H9 (cell line): ENCODE measurements at places on chromosomes 16 and 17. TPM values are rescaled to one million over a fixed set of nuclear protein-coding genes. Genes with fewer than 3 reads are reported as not detected.

Gene CSH2
- total RNA-seq = not detected in 2 replicates

Gene GP1BA
- total RNA-seq = not detected in 2 replicates

Gene KIF22
- total RNA-seq = 148 and 151 TPM in 2 replicates

Gene CARD14
- 0.24 and 0.35 TPM in 2 replicates for total RNA-seq

Gene TBC1D3H
- total RNA-seq = not detected in 2 replicates

Gene MMP28
- not detected in 2 replicates for total RNA-seq

DNA sequence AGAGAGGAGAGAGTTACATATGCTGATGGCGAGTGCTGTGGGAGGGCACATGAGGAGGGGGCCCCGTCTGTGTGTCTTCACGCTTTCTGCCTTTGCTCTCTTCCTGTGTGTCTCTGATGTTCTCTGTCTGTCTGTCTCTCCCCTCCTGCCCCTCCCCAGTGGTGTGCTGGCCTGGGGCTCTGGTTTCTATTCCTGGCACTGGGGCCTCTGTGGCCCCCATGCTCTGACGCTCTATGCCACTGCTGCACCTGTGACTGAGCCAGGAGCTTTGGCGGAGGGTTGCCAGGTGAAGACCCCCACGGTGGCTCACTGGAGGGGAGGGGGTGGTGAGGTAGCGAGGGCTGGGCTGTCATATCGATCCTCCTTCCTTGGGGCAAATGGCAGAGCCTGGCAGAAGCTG, 24.6 kb upstream of the BRD7 start:
- H3K4me3 ChIP-seq = no peak overlapping the region
- no peaks in the 10 kb centered on the region; the same call in 2 of the 3 replicates for H3K36me3 ChIP-seq
- no peaks in the 10 kb centered on the region for H3K27me3 ChIP-seq
- H3K4me1 ChIP-seq = peaks cover 8% of the 10 kb centered on the region; the same call in 1 of the 2 replicates

- no peaks in the 10 kb centered on the region for H3K27me3 ChIP-seq
- DNase-seq = no peak
- no peak overlapping the region for H3K27ac ChIP-seq
- H3K4me3 ChIP-seq = no peak overlapping the region
- H3K36me3 ChIP-seq = peaks cover 55% of the 10 kb centered on the region
These were observed 9.8 kb downstream of the MYO1C start for GRCh38 chr17:1482680-1483079.

DNA sequence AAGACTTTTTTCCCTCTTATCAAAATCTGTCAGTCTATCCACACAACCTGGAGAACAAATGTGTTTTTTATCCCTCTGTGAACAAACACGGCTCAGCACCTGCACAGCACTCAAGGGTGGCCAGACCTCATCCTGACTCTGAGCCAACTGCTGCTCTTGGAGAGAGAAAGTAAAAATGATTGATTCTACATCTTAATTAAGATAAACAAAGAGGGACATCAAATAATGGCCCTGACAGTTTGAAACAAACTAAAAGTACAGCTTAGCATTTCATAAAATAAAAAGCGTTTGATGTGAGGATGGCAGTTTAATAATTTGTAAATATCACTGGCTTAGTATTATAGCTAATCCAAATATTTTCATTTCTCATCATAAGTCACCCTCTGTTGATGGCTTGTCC, 106.2 kb downstream of the SNX11 start:
- H3K27ac ChIP-seq = no peak overlapping the region
- no peak overlapping the region for H3K4me3 ChIP-seq
- no peaks in the 10 kb centered on the region for H3K4me1 ChIP-seq

DNA sequence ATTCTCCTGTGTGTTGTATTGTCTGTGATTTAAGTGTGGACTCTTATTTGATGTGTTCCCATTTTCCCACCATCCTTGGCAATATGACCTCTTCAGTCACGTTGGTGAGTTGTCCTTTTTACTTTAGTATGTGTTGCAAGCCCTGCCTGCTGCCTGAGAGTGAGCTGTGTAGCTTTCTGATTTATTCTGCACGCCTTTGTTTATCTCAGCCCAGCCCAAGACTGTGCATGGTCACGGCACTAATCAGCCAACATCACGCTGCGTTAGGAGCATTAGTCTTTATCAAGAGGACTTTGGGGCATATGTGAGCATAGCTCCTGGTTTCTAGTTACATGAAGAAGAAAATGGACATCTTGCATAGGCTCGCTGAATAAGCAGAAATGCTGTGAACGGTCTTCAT, 6.0 kb downstream of the TOM1L1 start:
- no peak overlapping the region for H3K27ac ChIP-seq
- H3K27me3 ChIP-seq = no peaks in the 10 kb centered on the region

GRCh38 chr17:77465358-77466041, 324.7 kb downstream of the SEC14L1 start:
- H3K4me1 ChIP-seq = peaks cover 7% of the 10 kb centered on the region; the same call in 1 of the 2 replicates
- DNase-seq = peak; percentile 69
- H3K36me3 ChIP-seq = peaks cover 17% of the 10 kb centered on the region
- peak overlapping the region; percentile 84 for H3K4me3 ChIP-seq

DNA sequence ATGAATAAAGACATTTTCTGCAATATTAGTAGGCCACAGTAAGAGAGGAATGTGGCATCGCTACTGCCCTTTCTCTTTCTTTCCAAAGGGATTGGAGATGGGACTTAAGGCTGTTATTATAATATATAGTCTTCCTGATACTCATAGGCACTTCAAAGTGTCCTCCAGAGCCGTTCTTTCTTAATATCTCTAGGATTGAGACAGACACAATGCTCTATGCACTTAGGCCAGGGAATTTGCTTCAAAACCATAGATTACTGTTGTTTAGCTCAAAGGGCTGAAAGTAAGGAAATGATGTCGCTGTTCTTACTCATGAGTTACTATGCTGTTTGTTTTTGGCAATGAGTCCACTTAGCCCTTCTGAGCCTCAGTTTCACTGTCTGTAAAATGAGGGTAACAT, 590.5 kb downstream of the CDH11 start:
- no peaks in the 10 kb centered on the region for H3K27me3 ChIP-seq
- DNase-seq = no peak
- no peaks in the 10 kb centered on the region for H3K4me1 ChIP-seq
- H3K27ac ChIP-seq = no peak overlapping the region
- H3K36me3 ChIP-seq = 0 out of 2 replicates have a peak, but pooled peaks cover 2% of the 10 kb centered on the region

DNA sequence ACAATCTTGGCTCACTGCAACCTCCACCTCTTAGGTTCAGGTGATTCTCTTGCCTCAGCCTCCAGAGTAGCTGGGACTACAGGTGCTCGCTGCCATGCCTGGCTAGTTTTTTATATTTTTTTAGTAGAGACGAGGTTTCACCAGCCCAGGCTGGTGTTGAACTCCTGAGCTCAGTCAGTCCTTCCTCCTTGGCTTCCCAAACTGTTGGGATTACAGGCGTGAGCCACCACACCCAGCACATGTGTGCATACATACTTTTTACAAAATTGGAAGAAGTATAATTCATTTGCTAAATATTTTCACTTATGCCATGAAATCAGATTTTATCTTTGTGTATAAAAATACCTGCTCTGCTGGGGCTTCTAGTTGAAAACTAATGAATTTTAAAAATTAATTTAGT, 13.2 kb downstream of the BPTF start:
- H3K27ac ChIP-seq = no peak overlapping the region
- no peaks in the 10 kb centered on the region for H3K27me3 ChIP-seq

- H3K4me1 ChIP-seq = no peaks in the 10 kb centered on the region
- H3K4me3 ChIP-seq = no peak overlapping the region
- DNase-seq = no peak
- H3K27ac ChIP-seq = no peak overlapping the region
- no peaks in the 10 kb centered on the region for H3K36me3 ChIP-seq
These were observed 40.1 kb downstream of the KCNJ16 start for GRCh38 chr17:70115126-70115525.

GRCh38 chr17:28239271-28239624, 79.8 kb upstream of the TMEM97 start:
- no peak overlapping the region for H3K4me3 ChIP-seq
- no peak for DNase-seq
- H3K36me3 ChIP-seq = no peaks in the 10 kb centered on the region; the same call in 2 of the 3 replicates

DNA sequence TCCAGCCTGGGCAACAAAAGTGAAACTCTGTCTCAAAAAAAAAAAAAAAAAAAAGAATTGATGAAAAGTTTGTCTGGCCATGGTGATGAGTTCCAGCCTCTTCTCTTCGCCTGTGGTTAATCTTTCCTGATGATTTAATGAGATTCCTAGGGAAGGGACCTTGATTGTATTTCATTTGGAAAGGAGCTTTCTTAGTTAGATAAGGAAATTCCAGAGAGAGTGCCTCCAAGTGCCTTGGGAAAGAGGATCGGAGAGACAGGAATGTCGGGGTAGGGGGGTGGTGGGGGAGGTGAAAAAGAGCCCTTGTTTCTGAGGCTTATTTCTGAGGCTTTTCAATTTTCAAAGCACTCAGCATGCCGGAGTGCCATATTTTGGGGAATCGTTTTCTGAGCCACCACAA, 93.2 kb upstream of the SIAH1 start:
- H3K27me3 ChIP-seq = no peaks in the 10 kb centered on the region
- H3K36me3 ChIP-seq = peaks cover 6% of the 10 kb centered on the region; the same call in 1 of the 2 replicates
- no peak overlapping the region for H3K27ac ChIP-seq
- H3K4me3 ChIP-seq = no peak overlapping the region
- H3K4me1 ChIP-seq = no peaks in the 10 kb centered on the region
- DNase-seq = no peak

GRCh38 chr16:81585785-81586184, 141.2 kb downstream of the CMIP start:
- H3K4me1 ChIP-seq = peaks cover 6% of the 10 kb centered on the region; the same call in 1 of the 2 replicates
- H3K4me3 ChIP-seq = no peak overlapping the region
- H3K27me3 ChIP-seq = no peaks in the 10 kb centered on the region
- DNase-seq = peak; percentile 57
- peaks cover 6% of the 10 kb centered on the region; the same call in 1 of the 2 replicates for H3K36me3 ChIP-seq
- H3K27ac ChIP-seq = no peak overlapping the region

GRCh38 chr17:72470121-72470705, 349.4 kb downstream of the SOX9 start:
- H3K27me3 ChIP-seq = no peaks in the 10 kb centered on the region
- H3K4me3 ChIP-seq = no peak overlapping the region
- no peaks in the 10 kb centered on the region for H3K36me3 ChIP-seq
- no peak overlapping the region for H3K27ac ChIP-seq

DNA sequence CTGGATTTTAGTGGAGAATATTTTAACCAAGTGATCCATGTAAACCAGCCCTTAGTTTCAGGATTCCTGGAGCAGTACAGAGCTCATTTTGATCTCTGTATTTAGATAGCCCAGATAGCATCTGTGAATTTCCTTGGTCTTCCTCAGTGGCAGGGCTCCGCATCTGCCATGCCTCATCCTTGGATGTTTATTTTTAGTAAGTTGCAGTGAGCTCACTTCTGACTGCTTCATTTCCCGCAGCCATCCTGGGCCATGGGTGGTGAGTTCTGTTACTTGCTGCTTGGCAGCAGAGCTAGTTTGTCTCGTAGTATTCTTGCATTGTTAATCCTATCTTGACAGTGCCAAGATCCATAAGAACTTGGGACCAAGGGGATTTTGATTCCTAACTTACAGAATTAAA, 33.7 kb downstream of the IST1 start:
- H3K36me3 ChIP-seq = peaks cover 58% of the 10 kb centered on the region
- DNase-seq = no peak
- no peaks in the 10 kb centered on the region for H3K4me1 ChIP-seq
- H3K4me3 ChIP-seq = no peak overlapping the region
- H3K27me3 ChIP-seq = no peaks in the 10 kb centered on the region
- no peak overlapping the region for H3K27ac ChIP-seq

GRCh38 chr16:8848939-8849391, 19.8 kb downstream of the CARHSP1 start:
- H3K27ac ChIP-seq = no peak overlapping the region
- peaks cover 30% of the 10 kb centered on the region for H3K36me3 ChIP-seq
- H3K27me3 ChIP-seq = no peaks in the 10 kb centered on the region
- no peak overlapping the region for H3K4me3 ChIP-seq
- H3K4me1 ChIP-seq = no peaks in the 10 kb centered on the region

GRCh38 chr17:81084680-81085419, 49.9 kb downstream of the BAIAP2 start:
- no peaks in the 10 kb centered on the region for H3K27me3 ChIP-seq
- no peaks in the 10 kb centered on the region for H3K36me3 ChIP-seq
- H3K4me1 ChIP-seq = no peaks in the 10 kb centered on the region
- no peak for DNase-seq
- H3K4me3 ChIP-seq = no peak overlapping the region

DNA sequence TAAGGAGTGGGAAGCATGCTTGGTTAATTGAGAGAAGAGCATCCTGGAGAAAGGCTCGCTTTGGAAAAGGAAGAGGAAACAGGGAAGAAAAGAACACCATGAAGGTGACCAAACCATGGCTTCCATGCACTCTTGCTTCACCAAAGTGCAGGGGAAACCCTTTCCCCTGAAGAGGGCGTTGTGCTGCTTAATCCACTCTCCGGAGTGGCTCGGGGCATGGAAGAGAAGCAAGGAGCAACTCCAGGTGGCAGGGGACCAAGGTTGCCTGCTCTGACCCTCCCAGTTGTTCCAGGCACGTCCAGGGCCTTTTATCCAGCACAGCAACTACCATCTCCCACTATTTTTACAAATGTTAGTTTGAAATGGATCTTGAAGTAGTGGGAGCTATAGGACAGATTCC, 108.1 kb downstream of the STX8 start:
- H3K27me3 ChIP-seq = no peaks in the 10 kb centered on the region
- no peak overlapping the region for H3K4me3 ChIP-seq
- H3K4me1 ChIP-seq = peaks cover 4% of the 10 kb centered on the region; the same call in 1 of the 2 replicates
- no peak overlapping the region for H3K27ac ChIP-seq

GRCh38 chr16:77790009-77790372, 1.6 kb downstream of the VAT1L start:
- H3K4me3 ChIP-seq = peak overlapping the region; percentile 93
- DNase-seq = no peak
- H3K4me1 ChIP-seq = no peaks in the 10 kb centered on the region; the same call in 1 of the 2 replicates
- H3K27ac ChIP-seq = no peak overlapping the region

DNA sequence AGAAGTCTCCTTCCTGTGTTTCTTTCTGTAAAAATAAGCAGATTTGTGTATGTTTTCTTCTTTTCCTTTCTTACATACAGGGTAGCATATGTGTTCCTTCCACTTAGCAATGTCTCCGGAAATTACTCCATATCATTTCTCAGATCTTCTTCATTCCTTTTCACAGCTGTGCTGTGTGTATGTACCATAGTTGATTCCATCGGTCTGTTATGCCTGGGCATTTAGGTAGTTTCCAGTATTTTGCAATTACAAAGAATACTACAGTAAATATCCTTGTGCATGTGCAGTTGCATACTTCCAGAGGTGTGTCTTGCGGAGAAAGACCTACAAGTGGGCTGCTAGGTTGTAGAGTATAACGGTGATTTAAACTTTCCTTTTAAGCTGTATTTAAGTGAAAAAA, 69.8 kb downstream of the CLEC16A start:
- DNase-seq = no peak
- H3K36me3 ChIP-seq = peaks cover 2% of the 10 kb centered on the region; the same call in 2 of the 3 replicates
- no peaks in the 10 kb centered on the region for H3K4me1 ChIP-seq
- H3K27ac ChIP-seq = no peak overlapping the region
- no peaks in the 10 kb centered on the region for H3K27me3 ChIP-seq

- H3K4me3 ChIP-seq = no peak overlapping the region
- no peaks in the 10 kb centered on the region; the same call in 1 of the 2 replicates for H3K27me3 ChIP-seq
- DNase-seq = peak; percentile 25
- H3K27ac ChIP-seq = no peak overlapping the region
These were observed 46.2 kb upstream of the RBFOX3 start for GRCh38 chr17:79657036-79657435.
